Endothelial cell of umbilical vein (primary cell): ENCODE measurements at places on chromosomes 4 and X. TPM values are rescaled to one million over a fixed set of nuclear protein-coding genes. Genes with fewer than 3 reads are reported as not detected.
A peak's percentile ranks its signal among the peaks of the same experiment; 100 is the strongest.

Gene SPANXA1
- not detected in 2 replicates for polyA plus RNA-seq

Gene HTT
- 13.4 and 15.7 TPM in 2 replicates for polyA plus RNA-seq

Gene CXCL10
- polyA plus RNA-seq, result 0.18 and 0.25 TPM in 2 replicates

Gene SHROOM3
- 2.6 and 2.7 TPM in 2 replicates for polyA plus RNA-seq

Gene NHS
- 0.07 and 0.08 TPM in 2 replicates for polyA plus RNA-seq

Gene PSMD10
- polyA plus RNA-seq, result 72.5 and 93.8 TPM in 2 replicates

Gene TNIP3
- polyA plus RNA-seq, result not detected in 2 replicates

Gene SYNPO2
- polyA plus RNA-seq, result 0.03 and 0.06 TPM in 2 replicates

Gene PDCL2
- polyA plus RNA-seq, result not detected in 2 replicates

Gene RBM10
- 37.3 and 38.2 TPM in 2 replicates for polyA plus RNA-seq

Gene TEX11
- not detected in 2 replicates for polyA plus RNA-seq

Gene ASB9
- 6.5 and 6.8 TPM in 2 replicates for polyA plus RNA-seq

GRCh38 chrX:23356189-23356588 is 21.5 kb downstream of the PTCHD1 start:
- no peak for DNase-seq

DNA sequence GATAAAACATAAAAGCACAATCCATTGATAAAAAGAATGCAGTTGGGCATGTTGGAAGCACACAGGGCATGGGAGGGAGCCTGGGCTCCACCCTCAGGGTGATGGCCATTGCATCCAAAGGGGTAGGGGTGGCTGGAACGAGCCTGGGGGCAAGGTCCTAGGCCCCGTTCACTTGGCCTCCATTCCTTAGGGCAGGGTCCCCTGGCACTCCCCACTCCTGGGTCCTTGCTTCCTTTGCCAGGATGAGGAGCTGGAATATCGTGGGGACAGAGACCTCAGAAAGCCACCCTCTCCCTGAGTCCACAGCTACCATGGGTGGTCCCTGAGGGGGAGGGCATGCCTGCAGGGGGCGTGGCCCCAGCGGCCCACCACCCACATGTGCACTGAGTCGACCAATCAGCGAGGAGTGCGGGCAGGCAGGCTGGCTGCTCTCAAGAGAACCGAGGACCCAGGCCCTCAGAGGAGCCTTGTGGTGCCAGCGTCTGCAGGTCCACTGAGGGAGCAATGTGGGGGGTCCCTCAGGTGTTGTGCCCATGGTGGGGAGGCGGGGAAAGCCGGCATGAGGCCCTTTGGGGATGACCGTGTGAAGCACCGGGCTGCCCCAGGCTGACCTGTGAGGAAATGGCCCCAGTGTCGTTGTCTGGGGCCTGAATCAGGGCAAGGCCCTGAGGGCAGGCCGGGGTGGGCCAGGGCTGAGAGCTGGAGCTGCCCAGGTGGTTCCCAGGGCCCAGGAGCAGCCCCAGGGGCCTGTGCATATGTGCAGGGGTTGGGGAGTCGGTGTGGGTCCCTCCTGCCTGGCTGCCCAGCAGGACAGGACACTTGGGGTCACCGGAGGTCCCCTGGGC is 78.6 kb upstream of the AMELX start:
- DNase-seq, result no peak

GRCh38 chrX:153612413-153612812 is 13.5 kb upstream of the CCNQ start:
- DNase-seq, result no peak

GRCh38 chr4:150402871-150403272 is 179.1 kb upstream of the MAB21L2 start:
- DNase-seq, result peak; percentile 39

- DNase-seq, result no peak
These were observed 36.3 kb upstream of the ZFX start for GRCh38 chrX:24113181-24113580.

DNA sequence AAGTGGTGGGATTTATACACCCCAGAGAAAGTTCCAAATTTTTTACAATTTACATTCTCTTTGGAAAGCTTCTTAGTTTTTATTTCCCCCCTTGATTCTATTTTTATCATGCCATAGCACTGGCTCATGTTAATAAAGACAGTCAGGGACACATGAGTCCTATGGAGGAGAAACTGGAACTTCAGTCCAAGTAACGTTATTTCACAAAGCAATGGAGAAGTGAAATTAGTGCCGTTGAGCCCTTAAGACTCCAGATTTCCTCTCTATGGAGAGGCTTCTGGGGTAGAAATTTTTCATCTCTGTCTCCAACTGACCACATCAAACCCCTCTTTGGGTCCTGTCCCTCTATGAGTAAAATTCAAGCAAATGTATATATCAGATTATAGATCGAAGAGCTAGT is 12.8 kb upstream of the TASL start:
- no peak for DNase-seq

DNA sequence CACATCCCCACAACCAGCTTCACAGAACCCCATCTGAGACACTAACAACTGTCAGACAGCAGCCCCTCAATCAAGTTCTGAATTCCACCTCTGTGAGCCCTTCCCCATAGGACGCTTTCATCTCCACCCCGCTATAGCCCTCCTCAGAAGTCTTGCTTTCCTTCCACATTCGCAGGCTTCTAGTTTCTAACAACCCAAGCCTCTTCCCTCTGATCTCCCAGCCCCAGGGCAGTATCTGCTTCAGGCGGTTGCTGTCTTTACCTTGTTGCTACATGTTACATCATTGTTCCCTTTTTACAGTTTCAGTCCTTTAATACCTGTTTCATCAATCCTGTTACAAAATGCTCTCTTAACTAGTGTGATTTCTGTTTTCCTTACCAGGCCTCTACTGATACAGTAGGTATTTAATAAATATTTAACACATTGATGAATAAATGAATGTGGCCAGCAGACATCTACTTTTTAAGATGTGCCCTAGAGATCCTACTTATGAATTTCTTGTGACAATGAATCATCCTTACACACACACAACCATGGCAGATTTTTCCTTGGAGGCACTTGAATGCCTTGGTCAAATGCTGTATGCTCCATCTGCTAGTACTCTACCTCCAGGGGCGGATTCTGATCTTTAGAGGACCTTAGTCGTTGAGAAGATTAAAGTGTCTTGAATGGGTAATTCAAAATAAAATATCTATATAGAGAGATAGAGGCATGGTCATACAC is 164.7 kb upstream of the SLIT2 start:
- no peak for DNase-seq

GRCh38 chrX:44040406-44040805 is 67.2 kb upstream of the NDP start:
- DNase-seq, result no peak

- DNase-seq, result no peak
These were observed 32.6 kb upstream of the NAA11 start for GRCh38 chr4:79358438-79358837.

DNA sequence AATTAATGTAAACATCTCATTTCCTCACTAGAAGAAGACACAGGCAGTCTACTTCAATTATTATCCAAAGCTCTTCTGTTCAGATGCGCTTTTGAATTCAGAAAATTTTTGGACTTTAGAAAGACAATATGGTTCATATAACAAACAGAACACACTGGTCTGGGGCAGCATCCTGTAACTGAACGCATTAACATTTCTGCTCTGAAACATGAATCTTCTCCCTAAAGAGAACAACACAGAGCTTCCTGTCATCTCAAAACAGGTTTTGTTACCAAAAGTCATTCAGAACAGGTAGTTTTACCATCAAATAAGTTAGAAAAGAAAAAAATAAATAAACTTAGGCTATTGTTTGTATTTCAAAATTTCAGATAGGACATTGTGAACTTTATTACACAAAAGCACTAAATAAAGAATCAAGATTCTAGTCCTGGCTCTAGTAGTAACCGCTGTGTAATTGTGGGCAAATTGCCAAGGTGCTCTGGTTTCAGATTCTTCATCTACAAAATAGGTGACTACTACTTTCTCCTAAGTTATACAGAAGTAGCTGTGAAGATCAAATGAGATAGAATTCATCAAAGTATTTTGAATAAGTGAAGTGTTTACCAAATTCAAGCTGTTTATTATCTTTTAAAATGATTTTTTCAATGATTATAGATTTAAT is 252.3 kb upstream of the RASGEF1B start:
- DNase-seq, result no peak

DNA sequence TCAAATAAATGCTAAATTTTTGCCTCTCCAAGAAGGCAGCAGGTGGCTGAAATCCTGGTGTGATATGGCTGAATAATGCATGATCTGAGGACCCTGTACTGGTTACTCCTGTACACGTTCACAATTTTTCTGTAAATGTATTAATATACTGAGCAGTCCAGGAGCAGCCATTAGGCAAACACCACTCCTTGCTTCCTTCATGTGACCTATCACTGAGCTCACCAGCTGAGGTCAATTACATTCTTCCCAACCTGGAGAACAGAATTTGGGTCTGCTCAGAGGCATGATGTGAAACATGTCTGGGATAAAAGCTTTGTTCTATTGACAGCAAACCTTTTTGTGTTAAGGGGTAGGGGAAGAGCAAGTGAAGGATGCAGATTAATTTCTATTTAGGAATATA is 26.9 kb downstream of the RAB40AL start:
- no peak for DNase-seq

GRCh38 chr4:78864405-78865024 is 74.7 kb downstream of the PAQR3 start:
- peak; percentile 85 for DNase-seq

DNA sequence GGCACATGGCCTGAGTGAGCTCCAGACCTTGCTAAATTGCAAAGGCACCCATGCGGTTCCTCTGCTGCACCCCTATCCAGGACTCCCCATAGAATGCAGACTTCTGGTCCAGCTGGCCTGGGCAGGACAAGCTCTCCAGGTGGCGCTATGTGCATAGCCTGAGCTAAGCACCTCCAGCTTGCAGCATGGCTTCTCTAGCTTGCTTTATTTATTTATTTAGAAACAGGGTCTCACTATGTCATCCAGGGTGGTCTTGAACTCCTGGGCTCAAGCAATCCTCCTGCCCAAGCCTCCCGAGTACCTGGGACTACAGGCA is 5.5 kb upstream of the WFS1 start:
- peak; percentile 69 for DNase-seq

GRCh38 chr4:121030711-121031110 is 41.6 kb downstream of the NDNF start:
- DNase-seq, result no peak

- DNase-seq, result no peak
These were observed 55.6 kb upstream of the TADA2B start for GRCh38 chr4:6987588-6987961.

DNA sequence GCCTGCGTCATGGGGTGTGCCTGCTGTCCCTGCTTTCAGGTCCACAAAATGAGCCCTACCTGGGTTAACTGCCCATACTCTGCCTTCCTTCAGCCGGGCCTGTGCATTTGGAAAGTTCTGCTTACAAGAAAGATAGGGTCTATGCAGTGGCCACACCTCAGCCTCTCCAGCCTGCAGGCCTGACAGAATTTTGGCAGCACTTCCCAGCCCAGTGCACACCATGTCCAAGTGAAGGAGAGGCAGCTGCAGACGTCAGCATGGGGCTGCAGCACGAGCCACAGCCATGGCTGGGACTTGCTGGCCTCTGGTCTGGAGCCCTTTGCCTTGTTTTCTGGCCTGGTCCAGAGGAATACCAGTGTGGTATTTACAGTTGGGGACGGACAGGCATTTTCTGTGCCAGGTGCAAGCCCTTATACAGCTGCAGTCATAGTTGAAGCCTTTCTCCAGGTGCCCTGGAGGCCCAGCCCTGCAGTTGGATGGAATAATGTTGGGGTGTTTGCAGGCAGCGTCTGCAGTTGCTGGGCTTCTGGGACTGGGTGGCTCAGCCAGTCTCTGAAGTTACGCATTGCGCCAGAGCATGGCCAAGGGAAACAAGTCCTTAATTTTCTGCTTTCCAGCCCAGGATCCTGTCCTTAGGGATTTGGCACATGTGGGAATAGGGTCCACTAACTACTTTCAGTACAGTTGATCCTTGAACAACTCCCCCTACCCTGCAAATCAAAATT is 26.2 kb downstream of the JADE1 start:
- no peak for DNase-seq

GRCh38 chr4:144104509-144105130 is 35.9 kb downstream of the GYPA start:
- DNase-seq, result no peak

DNA sequence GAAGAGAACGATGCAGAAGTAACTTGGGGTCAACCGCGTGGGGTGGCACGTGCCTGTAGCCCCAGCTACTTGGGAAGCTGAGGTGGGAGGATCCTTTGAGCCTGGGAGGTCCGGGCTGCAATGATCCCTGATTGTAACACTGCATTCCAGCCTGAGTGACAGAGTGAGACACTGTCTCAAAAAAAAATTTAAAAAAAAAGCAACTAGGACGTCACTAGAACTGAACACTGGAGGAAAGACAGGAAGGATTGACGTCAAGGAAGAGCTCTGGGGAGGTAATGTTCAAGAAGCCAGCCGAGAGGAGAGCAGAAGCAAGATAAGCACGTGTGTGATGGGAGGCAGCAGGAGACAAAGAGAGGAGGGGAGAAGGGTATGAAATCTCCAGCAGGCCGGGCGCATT is 28.7 kb downstream of the S100G start:
- DNase-seq, result no peak

DNA sequence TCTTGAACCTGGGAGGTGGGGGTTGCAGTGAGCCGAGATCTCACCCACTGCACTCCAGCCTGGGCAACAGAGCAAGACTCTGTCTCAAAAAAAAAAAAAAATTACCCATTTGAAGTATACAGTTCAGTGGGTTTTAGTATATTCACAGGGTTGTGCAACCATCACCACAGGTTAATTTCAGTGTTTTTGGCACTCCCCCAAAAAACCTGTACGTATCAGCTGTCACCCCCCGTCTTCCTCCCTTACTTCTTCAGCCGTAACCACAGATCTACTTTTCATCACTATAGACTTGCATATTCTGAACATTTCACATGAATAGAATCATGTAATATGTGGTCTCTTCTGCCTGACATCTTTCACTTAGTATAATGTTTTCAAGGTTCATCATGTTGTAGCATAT is 11.7 kb upstream of the PTTG2 start:
- no peak for DNase-seq

GRCh38 chr4:30068234-30068633 is 651.9 kb upstream of the PCDH7 start:
- DNase-seq, result no peak

GRCh38 chr4:37758226-37758625 is 68.3 kb upstream of the PGM2 start:
- DNase-seq, result peak; percentile 33

- no peak for DNase-seq
These were observed 741.3 kb downstream of the PCDH7 start for GRCh38 chr4:31461421-31461820.

GRCh38 chrX:151712253-151712652 is 3.6 kb upstream of the FATE1 start:
- no peak for DNase-seq

- DNase-seq, result peak; percentile 76
These were observed 210 bp upstream of the SMIM10L2A start for GRCh38 chrX:135421537-135421931.

DNA sequence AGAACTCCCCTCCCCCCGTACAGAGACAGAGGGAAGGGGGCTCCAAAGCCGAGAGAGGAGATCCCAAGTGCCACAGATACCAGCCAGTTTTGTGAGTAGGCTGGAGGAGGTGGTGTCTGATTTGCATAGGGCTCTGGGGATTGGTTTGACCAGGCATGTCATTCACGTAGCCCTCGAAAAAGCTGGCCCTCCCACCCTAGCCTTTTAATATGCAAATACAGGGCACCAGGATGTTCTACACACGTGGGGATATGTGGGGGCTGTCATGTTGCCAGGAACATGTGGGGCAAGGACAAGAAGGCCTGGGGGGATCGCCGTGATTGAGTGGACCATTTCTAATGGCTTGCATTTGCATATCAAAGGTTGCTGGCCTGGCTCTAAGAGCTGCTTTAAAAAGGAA is 272.9 kb downstream of the PPP1R2C start:
- DNase-seq, result no peak

- DNase-seq, result no peak
These were observed 649 bp upstream of the VBP1 start for GRCh38 chrX:155215443-155216178.

- no peak for DNase-seq
These were observed 51.2 kb downstream of the SMARCA1 start for GRCh38 chrX:129472116-129472515.
